ENCODE measurements at places on chromosomes 1 and 21.

- no peak overlapping the region for H3K27ac ChIP-seq
- no peak for DNase-seq
- H3K36me3 ChIP-seq: no peaks in the 10 kb centered on the region
Measured at GRCh38 chr1:212769459-212770167, 22.0 kb downstream of the NSL1 start.

DNA sequence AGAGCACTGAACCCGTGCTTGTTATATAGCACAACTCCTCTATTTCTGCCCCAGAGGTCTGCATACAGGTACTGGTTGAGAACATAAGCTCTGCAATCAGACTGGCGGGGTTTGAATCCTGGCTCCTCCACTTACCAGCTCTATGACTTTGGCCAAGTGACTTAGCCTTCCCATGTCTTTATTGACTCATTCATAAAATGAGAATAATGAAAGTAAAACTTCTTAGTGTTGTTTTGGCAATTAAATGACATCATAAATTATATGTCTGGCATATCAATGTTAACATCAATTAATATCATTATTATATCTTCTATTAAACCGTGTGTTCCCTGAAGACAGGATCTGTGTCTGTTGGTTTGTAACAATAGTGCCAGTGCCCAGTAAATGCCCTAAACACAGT is 4.3 kb downstream of the INKA2 start:
- peaks cover 78% of the 10 kb centered on the region for H3K4me1 ChIP-seq
- H3K4me3 ChIP-seq: no peak overlapping the region
- H3K27me3 ChIP-seq: no peaks in the 10 kb centered on the region
- peak overlapping the region; percentile 95 for H3K27ac ChIP-seq
- no peak for DNase-seq

DNA sequence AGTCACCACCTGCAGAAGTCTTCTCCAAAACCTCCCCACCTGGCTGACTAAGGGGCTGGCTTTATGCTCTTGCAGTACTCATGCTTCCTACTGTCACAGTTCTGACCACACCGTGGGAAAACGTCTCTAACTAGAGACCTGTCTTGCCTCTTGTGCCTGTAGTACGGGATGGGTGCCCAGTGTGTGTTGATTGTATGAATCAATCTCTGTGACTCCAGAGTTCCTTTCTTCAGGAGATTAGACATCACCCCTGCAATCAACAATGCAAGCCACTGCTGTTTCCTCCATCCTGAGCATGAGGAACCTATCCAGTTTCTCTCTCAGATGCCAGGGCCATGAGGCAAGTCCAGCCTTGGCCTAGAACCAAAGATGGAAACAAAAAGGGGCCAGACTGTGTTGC is 64.1 kb downstream of the LRRN2 start:
- no peaks in the 10 kb centered on the region for H3K27me3 ChIP-seq
- H3K36me3 ChIP-seq: no peaks in the 10 kb centered on the region
- H3K4me3 ChIP-seq: no peak overlapping the region
- no peak for DNase-seq
- H3K27ac ChIP-seq: no peak overlapping the region

- H3K27ac ChIP-seq: no peak overlapping the region
- H3K4me1 ChIP-seq: no peaks in the 10 kb centered on the region
- no peak overlapping the region for H3K4me3 ChIP-seq
- no peak for DNase-seq
- peaks cover 2% of the 10 kb centered on the region for H3K27me3 ChIP-seq
Measured at GRCh38 chr1:161491472-161491871, 13.8 kb upstream of the FCGR2A start.

DNA sequence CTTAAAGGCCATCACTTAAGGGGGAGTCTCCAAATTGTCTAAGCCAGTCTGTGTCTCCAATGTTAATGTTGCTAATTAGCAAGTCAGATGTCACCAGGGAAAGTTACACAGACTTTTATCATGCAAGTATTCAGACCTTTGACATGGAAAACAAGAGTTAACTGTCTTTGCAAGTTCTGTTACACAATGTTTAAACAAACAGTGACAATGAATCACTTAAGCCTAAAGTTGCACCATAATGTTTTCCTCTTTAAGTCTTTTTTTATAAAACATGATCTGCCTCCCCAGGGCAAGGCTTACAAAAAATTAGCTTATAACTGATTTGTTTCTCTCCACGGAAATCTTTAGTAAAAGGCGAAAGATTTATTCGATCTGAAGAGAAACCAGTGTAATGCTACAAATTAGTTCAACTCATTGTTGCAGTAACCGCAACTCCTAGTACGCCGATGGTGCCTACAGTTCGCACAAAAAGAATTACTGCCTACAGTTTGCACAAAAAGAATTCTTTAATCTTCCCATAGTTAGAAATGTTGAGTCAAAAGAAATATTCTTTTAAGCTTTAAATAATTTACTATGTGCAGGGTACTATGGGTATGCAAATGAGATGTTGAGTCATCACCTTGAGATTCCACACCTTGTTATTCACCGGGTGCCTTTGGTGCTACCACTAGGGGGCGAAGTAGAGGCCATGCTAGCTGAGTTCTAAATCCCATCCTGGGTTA is 45.3 kb downstream of the HHAT start:
- no peaks in the 10 kb centered on the region for H3K36me3 ChIP-seq
- no peaks in the 10 kb centered on the region for H3K4me1 ChIP-seq
- no peak overlapping the region for H3K4me3 ChIP-seq
- no peak overlapping the region for H3K27ac ChIP-seq
- no peaks in the 10 kb centered on the region for H3K27me3 ChIP-seq

GRCh38 chr1:230427981-230428380 is 1.8 kb upstream of the PGBD5 start:
- H3K4me1 ChIP-seq: peaks cover 4% of the 10 kb centered on the region
- peaks cover 34% of the 10 kb centered on the region for H3K27me3 ChIP-seq
- no peak overlapping the region for H3K27ac ChIP-seq
- H3K4me3 ChIP-seq: no peak overlapping the region

DNA sequence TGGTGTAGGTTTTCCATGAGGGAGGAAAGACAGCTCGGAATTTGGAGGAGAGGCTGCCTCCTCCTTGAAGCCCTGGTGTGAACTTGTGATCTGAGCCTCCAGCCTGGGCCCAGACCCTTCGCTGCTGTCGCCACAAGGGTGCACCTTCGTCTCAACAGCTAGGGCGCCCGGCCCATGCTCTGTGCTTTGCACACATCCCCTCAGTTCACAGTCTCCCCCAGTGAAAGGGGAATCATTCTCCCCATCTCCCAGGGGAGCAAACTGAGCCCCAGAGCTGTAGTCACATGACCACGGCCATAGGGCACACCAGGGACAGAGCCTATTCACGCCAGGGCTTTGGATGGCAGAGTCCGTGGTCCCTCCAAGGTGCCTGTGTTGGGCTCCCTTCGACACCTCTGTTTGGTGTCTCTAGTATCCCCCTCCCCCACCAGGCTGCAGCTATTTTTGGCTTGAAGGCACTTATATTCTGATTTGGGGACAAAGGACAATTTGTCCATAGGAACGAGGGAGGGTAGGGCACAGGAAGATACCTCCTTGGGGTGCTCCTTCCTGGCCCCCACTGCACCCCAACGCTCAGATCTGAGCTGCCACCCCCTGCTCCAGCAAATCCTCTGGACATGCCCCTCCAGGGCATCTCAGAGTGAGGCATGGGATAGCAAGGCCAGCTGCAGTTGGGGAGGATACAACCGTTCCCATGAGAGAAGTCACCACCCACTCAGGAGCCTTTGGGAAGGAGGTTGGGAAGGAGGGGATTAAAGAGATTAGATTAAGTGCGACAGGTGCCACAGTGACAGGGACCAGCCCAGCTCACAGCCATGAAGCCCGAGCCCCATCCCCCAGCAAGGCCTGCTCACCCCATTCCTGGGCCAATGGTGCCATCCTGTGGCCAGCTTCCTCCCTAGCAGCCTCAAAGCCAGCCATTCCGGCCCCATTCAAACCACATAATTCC is 15.7 kb downstream of the MATN1 start:
- no peak overlapping the region for H3K4me3 ChIP-seq
- H3K4me1 ChIP-seq: peaks cover 4% of the 10 kb centered on the region
- no peaks in the 10 kb centered on the region for H3K27me3 ChIP-seq
- H3K36me3 ChIP-seq: no peaks in the 10 kb centered on the region
- peak; percentile 74 for DNase-seq

GRCh38 chr21:41953249-41953830 is 478 bp downstream of the C2CD2 start:
- H3K36me3 ChIP-seq: no peaks in the 10 kb centered on the region
- H3K4me1 ChIP-seq: peaks cover 29% of the 10 kb centered on the region
- peak; percentile 44 for DNase-seq
- peak overlapping the region; percentile 78 for H3K4me3 ChIP-seq
- H3K27ac ChIP-seq: peak overlapping the region; percentile 58
- H3K27me3 ChIP-seq: no peaks in the 10 kb centered on the region

DNA sequence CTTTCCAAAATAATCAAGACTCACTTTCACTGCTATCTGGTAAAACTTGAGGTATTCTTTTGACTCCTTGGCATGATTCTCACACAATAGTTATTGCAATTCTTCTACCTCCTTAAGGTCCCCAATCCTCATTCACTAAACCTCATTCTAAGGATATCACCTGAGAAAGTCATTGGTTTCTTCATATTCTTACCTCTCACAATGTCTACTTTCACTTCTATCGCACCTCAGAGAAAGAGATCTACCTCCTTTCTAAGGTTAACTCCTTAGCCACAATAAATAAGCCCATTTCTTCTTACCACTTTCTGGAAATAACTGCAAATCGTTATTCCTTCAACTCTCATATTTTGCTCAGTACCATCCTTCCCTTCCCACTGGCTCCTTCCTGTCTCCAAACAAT is 18.7 kb downstream of the HNRNPR start:
- H3K36me3 ChIP-seq: peaks cover 97% of the 10 kb centered on the region
- DNase-seq: no peak
- no peak overlapping the region for H3K27ac ChIP-seq
- H3K4me3 ChIP-seq: no peak overlapping the region
- H3K27me3 ChIP-seq: no peaks in the 10 kb centered on the region
- H3K4me1 ChIP-seq: peaks cover 14% of the 10 kb centered on the region

- DNase-seq: no peak
- no peaks in the 10 kb centered on the region for H3K27me3 ChIP-seq
- peaks cover 27% of the 10 kb centered on the region for H3K4me1 ChIP-seq
Measured at GRCh38 chr1:181113059-181113641, 24.6 kb downstream of the IER5 start.

- peaks cover 25% of the 10 kb centered on the region for H3K4me1 ChIP-seq
- peaks cover 16% of the 10 kb centered on the region for H3K36me3 ChIP-seq
- peak overlapping the region; percentile 77 for H3K4me3 ChIP-seq
- H3K27ac ChIP-seq: peak overlapping the region; percentile 32
- H3K27me3 ChIP-seq: no peaks in the 10 kb centered on the region
Measured at GRCh38 chr1:16152481-16153087, 3.3 kb downstream of the EPHA2 start.

DNA sequence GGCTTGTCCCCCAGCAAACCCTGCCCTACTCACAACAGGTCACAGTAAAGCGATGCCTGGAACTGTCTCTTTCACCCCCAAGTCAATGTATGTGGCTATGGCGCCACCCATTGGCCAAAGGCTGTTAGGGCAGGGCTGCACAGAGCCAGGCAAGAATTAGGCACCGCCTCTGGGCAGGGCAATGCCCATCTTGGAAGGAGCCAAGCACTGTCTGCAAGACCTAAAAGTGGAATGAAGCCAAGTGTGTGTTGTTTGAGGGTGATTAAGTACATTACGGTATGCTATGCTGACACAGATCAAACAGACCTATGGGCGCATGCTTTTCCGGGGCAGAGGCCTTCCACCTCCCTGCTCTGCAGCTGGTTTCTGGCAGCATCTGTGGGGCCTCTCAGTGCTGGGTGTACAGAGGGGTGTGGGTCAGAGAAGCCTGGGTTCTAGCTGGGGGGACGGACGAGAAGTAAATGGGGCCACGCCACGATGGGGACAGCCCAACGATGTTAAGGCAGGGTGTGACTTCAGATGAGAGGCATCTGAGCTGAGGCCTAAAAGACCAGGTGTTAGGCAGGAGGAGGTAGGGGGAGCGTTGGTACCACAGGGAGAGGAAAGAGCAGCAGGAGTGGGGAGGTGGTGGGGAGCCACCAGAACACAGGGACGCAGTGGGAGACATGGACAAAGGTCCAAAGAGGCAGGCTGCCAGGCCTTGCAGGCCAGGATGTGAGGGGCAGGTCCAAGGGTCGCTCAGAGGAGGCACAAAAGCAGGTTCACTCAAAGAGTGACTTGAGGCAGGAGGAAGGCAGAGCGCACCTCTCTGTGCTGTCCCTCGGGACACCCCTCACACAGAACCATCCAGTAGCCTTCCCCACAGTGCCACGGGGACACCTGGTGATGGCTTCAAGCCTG is 49.8 kb downstream of the ACOT7 start:
- H3K4me1 ChIP-seq: no peaks in the 10 kb centered on the region
- H3K36me3 ChIP-seq: no peaks in the 10 kb centered on the region
- no peaks in the 10 kb centered on the region for H3K27me3 ChIP-seq
- no peak overlapping the region for H3K4me3 ChIP-seq

DNA sequence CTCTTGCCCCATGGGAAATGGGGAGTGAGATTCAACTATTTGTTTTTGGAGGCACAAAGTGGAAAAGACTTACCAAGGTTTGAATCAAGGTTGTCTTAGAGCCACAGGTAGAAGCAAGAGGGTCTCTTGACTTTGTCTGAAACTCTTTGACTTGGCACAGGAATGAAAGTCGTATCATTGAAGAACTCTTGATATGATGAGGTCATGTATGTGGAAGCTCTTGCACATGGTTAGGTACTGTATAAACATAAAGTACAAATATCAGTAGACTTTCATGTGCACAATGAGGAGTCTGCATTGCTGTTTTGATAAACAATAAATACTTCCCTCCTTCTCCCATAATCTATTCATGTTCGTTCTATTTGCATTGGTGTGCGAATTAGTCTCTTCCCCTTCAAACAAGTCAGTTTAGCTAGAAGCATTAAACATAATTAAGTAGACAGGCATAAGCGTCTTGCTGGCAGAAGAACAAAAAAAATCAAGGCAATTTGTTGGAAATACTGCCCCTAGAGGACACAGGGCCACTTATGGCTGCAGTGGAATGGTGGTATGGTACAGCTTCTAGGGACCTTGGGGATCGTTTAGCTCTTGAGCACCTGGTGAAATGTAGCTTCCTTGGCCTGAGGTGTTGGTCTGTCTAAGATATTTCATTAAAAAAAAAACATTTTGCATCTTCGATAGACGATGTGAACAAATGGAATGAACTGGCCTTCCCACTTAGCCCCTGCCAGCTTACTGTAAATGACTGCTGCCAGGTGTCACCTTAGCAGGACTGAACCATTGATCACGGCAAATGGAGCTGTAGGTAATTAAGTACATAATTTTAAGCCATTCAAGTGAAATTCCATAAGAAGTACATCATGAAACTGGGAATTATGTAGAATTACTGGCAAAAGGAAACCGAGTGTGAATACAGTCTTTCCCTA is 218.0 kb upstream of the GALNT2 start:
- no peak for DNase-seq
- no peak overlapping the region for H3K4me3 ChIP-seq
- H3K4me1 ChIP-seq: peaks cover 13% of the 10 kb centered on the region

All from psoas muscle (tissue), 8 donors.